ENCODE measurements at places on chromosomes 11 and 22.

DNA sequence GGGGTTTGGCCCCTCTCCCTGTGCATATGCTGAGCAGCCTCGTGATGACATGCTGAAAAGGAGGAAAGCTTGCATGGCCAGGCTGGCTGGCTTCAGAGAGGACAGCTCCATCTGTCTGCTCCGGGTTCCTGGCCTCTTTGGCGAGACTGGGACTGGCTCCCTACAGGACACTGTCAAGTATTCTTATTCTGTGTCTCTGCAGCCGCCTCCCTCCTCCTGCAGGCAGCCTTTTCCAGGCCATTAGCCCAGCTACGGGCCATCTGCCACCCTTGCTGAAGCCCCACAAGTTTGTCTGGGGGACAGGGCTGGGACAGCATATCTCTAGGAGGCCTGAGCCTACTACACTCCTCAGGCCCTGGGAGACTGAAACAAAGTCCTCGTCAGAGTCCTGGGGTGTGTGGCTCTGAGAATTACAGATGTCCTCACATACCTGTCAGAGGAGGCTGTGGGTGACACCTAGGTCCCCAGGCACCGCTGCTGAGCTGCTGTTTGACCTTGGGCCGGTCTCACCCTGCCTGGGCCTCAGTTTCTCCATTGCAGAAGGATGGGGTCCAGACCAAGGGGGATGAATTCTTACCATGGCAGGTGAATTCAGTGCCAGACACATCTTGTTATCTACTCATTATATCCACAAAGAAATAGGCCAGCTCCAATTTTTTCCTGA is 11.0 kb downstream of the MRGPRG start:
- no peak for DNase-seq

- no peak for DNase-seq
Observed at GRCh38 chr22:24403346-24403745, 24.1 kb upstream of the ADORA2A start.

DNA sequence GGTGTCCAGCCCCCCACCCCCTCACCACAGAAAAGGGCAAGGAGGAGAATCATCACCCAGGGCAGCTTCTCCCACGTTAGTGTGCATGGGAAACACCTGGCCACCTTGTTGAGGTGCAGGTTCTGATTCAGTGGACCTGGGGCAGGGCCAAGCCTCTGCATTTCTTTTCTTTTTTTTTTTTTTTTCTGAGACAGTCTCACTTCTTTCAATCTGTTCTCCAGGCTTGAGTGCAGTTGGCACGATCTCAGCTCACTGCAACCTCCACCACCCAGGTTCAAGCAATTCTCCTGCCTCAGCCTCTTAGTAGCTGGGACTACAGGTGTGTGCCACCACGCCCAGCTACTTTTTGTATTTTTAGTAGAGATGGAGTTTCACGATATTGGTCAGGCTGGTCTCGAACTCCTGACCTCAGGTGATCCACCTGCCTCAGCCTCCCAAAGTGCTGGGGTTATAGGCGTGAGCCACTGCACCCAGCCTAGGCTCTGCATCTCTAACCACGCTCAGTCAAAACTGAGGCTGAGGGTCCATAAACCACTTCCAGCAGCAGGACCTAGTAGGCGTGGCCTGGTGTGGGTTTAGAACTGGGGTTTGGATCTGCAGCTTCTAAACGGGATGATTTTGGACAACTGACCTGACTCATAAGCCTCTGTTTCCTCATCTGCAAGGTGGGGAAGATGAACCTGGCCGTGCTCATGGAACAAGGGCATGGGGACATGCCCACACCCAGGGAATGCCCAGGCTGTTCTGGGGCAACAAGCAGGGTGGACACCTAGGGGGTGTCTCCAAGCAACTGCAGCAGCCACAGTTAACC is 734 bp downstream of the ZP1 start:
- no peak for DNase-seq

GRCh38 chr11:87444993-87445392 is 407.3 kb downstream of the TMEM135 start:
- no peak for DNase-seq

GRCh38 chr11:134889832-134890231 is 477.8 kb upstream of the B3GAT1 start:
- DNase-seq: no peak

GRCh38 chr11:1105183-1105565 is 30.5 kb downstream of the MUC2 start:
- DNase-seq: no peak

DNA sequence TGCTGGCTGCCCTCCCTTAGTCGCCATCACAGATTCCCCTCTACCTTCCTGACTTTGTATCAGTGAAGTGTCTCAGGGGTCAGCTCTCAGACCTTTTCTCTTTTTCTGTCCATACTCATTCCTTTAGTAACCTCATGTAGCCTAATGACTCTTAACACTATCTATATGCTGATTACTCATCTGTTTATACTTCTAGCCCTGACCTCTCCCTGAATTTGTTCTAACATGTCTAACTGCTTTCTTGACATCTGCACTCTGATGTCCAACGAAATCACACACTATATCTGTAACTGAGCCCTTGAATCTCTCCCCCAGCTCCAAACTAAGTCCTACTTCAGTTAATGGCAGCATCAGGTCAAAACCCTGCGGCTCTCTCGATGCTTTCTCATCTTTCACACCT is 135.8 kb upstream of the TIMP3 start:
- no peak for DNase-seq

- no peak for DNase-seq
Observed at GRCh38 chr11:8032576-8033304, 45.6 kb downstream of the EIF3F start.

- no peak for DNase-seq
Observed at GRCh38 chr11:117831661-117832415, 7.3 kb upstream of the FXYD2 start.

Data from stimulated activated CD4-positive, alpha-beta T cell treated with anti-CD3 and anti-CD28 coated beads, Interleukin-15, amount 100 ng/mL, for 1 hour (primary cell).